ENCODE measurements at places on chromosomes 16 and 17. TPM values are rescaled to one million over a fixed set of nuclear protein-coding genes. Genes with fewer than 3 reads are reported as not detected.

DNA sequence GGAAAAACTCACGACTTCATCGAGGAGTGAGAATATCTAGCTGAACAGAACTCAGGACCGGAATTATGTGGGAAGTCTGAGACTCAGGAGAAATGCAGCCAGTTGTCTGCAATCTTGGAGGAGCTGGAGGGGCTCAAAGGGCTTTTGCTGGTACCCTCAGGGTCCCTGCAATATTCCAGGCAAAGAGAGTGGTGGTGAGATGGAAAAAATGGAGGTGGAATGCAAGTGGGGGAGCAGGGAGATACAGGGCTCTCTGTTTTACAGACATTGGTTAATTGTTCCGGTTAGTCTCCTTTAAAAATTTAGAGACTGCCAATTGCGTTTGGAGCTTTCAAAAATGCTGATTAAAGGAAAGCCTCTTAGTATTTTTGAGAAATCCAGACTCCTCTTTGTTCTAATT is 18.2 kb upstream of the HP start:
- DNase-seq, result no peak

- DNase-seq, result no peak
These were observed 45.3 kb downstream of the WNT3 start for GRCh38 chr17:46773221-46773605.

GRCh38 chr17:2957631-2958286 is 105.6 kb downstream of the OR1D5 start:
- DNase-seq, result peak; percentile 33

GRCh38 chr16:73056448-73056847 is 8.5 kb upstream of the ZFHX3 start:
- no peak for DNase-seq

GRCh38 chr17:1709971-1710806 is at the start of gene TLCD2:
TSS of gene TLCD2 (minus strand) at chr17:1710377. CDS start at chr17:1710242, 135 bp downstream.
- DNase-seq, result peak; percentile 87

GRCh38 chr16:59886021-59886420 is 1151.9 kb upstream of the GOT2 start:
- DNase-seq, result peak; percentile 71

- no peak for DNase-seq
These were observed 17.5 kb upstream of the CBX8 start for GRCh38 chr17:79814127-79814973.

DNA sequence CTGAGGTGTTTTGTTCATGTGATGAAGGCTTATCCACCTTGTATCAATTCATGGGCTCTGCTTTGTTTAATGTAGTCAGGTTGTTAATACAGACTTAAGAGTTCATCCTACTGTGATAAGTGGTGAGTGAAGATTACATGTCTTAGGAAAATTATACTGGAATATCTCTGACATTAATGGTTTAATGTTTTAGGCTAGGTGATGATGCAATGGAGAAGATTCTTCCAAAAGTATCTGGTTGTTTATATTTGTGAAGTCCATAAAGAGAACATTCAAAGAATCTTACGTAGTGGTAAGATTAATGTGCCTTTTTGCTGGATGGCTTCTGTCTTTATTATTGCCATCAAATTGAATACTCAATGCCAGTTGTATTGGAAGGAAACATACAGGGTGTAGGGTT is 236.4 kb downstream of the BCAS3 start:
- DNase-seq, result no peak

- DNase-seq, result peak; percentile 53
These were observed 139.3 kb downstream of the ANKFN1 start for GRCh38 chr17:56292578-56292977.

GRCh38 chr16:10935226-10935915 is 6.9 kb downstream of the DEXI start:
- no peak for DNase-seq

DNA sequence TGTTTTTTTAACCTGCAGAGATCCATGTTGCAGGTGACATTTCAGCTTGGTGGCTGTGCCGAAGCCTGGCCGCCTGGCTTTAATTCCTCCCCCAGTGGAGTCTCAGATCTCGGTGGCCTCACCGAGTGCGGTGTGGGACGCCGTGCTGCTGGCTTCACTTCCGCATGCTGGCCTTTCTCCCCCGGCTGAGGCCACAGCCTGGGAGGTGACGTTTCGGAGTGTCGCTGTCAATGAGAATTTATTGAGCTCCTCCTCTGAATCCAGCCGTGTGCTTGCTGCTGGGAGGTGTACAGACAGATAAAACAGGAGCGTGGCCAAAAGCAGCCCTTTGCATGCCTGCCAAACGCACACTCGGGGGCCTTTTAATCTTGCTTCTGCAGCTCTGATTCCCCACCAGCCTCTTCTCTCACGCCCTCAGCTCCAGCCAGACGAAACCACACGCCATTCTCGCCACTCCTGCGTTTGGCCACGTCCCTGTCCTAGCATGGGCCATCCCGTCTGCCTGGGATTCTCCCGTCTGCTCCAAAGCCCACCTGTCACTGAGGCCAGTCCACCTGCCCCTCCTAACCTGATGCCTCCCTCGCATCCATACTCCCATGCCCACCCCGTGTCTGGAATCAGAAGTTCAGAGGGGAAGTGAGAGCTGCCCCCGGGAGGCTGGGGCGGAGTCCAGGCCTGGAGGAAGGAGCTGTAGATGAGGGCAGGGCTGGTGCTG is 3.6 kb downstream of the GSE1 start:
- no peak for DNase-seq

KRT9 gene
- not detected for total RNA-seq

CLEC19A gene
- not detected for total RNA-seq

TMC7 gene
- total RNA-seq, result 0.25 TPM

RBFOX1 gene
- total RNA-seq, result not detected

NOMO2 gene
- total RNA-seq, result 144 TPM
